ENCODE measurements at places on chromosomes 4 and X.

- DNase-seq: no peak
Measured at GRCh38 chr4:189547559-189547958, 393.1 kb upstream of the FRG1 start.

GRCh38 chr4:97235521-97235920, 907.8 kb downstream of the STPG2 start:
- no peak for DNase-seq

- no peak for DNase-seq
Measured at GRCh38 chr4:153420361-153420760, 45.8 kb upstream of the TMEM131L start.

DNA sequence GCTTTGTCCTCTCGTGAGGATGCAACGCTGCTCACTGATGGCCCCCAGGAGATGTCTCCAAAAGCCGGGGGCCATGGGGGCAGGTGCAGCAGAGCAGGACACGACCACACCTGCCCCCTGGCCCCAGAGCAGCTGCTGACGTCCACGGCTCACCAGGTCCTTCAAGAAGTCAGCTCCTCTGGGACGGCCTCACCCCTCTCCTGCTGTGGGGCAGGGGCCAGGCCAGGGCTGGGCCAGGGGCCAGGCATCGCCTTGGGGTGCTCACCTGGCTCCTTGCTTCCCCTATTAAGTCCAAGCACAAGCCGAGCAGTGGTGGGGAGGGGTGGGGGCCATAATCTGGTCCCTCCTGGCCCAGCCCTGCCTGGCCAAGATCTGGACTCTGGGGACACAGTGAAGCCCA, 28.6 kb upstream of the MXD4 start:
- no peak for DNase-seq

DNA sequence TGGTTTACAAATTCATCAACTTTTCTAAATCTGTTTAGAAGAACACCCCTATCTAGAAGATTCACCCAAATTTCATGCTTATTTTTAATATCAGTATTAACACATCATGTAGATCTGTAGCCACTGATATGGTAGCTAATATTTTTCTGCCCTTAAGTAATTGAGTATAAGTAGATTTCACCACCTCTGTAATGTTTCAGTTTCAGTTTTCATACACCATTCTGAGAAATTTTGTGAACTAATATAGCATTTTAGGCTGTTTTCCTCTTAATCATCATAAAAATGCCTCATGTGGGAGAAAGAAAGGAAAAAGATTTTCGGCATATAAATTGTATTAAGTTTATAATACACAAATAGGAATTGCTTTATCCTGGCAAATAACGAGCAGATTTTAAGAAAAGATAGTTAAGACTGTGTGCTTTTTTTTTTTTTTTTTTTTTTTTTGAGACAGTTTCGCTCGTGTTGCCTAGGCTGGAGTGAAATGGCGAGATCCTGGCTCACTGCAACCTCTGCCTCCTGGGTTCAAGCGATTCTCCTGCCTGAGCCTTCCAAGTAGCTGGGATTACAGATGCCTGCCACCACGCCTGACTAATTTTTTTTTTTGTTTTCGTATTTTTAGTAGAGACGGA, 21.4 kb upstream of the RBPJ start:
- DNase-seq: no peak
